ENCODE measurements at places on chromosomes 16 and 17. TPM values are rescaled to one million over a fixed set of nuclear protein-coding genes. Genes with fewer than 3 reads are reported as not detected.

GGT6 gene
- not detected for total RNA-seq

- no peak for DNase-seq
These were observed 17.6 kb downstream of the FBF1 start for GRCh38 chr17:75922963-75923874.

- no peak for DNase-seq
These were observed 536.9 kb downstream of the TMEM114 start for GRCh38 chr16:8053437-8053836.

GRCh38 chr17:38628441-38628840 lies 22.7 kb upstream of the SRCIN1 start:
- peak; percentile 11 for DNase-seq

- DNase-seq, result no peak
These were observed 99.6 kb downstream of the CA4 start for GRCh38 chr17:60249290-60249826.

DNA sequence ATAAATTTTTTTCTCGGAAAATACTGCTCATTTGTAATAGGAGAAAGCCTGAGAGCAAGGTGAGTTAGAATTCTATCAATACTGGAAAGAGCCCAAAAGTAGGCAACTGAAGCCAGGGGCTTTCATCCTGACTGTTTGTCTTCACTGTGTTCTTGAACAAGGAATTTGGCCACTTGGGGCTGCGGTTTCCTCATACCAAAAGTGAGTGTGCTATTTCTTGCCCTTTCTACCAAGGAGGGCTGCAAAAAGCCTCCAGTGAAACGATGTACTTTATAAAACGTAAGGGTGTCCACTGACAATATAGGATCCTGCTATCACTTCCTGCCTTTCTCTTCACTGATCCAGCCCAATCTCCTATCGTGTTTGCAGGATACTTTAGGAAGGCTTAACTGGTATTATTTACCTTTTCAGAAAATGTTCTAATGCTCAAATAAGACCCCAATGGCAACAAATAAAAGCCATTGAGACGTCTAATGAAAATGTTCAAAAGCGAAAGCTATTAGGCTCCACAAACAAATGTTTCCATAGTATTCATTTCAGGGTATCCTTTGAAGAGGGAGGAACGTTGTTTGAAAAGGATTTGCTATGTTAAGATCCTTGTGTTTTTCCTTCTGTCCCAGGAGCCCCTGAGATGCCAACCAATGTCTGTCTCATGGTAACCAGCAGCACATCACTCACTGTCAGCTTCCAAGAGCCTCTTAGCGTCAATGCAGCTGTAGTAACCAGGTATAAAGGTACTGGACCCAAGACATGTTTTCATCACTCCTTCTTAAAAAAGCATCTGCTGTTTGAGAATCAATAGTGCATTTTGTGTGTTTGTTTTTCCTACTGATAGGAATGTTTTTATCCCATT lies 219.3 kb upstream of the NOG start:
- no peak for DNase-seq

- DNase-seq, result peak; percentile 60
These were observed 8.2 kb downstream of the SYNGR2 start for GRCh38 chr17:78176548-78177025.

DNA sequence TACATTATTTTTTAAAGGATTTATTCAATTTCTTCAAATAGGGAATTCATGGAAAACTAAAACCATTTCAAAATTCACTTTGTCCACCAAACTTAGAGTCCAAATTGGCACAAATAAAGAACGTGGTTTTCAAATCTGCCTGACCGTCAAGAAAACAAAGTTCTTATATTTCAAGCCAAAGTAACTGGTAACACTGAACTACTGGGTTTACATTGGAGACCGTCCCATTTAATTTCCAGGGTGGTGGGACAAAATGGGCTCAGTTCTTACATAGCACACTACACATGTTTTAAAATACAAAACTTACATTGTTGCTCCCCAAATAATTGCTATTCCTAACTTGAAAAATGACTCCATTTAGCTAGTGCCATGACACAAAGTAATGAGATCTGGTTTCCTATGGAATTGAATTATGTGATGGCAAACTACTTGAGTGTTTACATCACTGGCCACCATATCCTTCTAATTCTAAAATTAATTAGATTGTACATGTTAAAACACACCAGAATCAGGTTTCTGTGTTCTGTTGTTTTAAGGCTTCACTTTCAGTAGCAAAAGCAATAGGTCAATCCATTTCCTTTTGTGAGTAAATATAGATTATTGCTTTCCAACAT lies 6.5 kb downstream of the PSME3IP1 start:
- DNase-seq, result no peak

- no peak for DNase-seq
These were observed 14.5 kb upstream of the FOXF1 start for GRCh38 chr16:86495756-86496261.
